ENCODE measurements at places on chromosomes 4 and X.

- DNase-seq: no peak
These were observed 80.1 kb upstream of the MAML3 start for GRCh38 chr4:140233791-140234696.

GRCh38 chrX:1246816-1247215 is 21.8 kb upstream of the CSF2RA start:
- peak; percentile 55 for DNase-seq

DNA sequence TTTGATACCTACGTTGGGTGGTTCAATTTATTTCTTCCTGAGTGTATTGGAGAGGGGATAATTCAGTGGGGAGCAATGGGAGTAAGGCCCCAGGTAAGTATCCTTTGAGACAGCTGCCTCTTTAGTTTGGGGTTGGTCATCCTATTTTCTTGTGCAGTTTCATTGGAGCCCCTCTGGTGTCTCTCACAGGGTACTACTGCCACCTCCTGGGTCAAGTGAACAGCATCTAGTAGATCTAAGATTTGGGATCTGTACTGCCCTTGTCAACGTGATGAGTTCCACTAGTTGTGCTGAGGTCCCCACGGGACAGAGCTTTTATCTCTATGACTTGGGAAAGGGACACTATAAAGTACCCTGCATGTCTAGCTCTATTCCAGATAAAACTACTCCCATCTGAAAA is 80.6 kb downstream of the PBDC1 start:
- peak; percentile 8 for DNase-seq

GRCh38 chr4:142558851-142559250 is 287.2 kb downstream of the INPP4B start:
- peak; percentile 79 for DNase-seq

- no peak for DNase-seq
These were observed 391.4 kb downstream of the RAB28 start for GRCh38 chr4:13092702-13093101.

GRCh38 chr4:88938138-88938537 is 118.8 kb downstream of the FAM13A start:
- peak; percentile 6 for DNase-seq

DNA sequence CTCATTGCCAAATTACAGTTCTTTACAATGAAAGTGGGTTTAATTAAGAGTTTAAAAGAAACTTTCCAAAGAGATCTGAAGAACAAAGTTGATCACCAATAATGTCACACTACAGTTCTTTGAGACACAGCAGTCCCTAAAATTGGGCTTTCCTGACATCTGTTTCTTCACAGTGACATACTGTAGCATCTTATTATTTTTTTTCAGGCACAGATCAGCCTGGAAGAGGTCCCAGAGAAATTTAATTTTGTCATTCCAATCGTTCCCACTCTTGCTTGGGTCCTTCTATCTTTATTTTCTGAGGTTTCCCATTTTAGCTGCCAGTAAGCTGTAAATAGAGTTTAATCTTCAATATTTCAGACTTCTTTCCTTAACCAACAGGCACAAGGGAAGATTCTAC is 143.1 kb upstream of the FRMPD4 start:
- no peak for DNase-seq

DNA sequence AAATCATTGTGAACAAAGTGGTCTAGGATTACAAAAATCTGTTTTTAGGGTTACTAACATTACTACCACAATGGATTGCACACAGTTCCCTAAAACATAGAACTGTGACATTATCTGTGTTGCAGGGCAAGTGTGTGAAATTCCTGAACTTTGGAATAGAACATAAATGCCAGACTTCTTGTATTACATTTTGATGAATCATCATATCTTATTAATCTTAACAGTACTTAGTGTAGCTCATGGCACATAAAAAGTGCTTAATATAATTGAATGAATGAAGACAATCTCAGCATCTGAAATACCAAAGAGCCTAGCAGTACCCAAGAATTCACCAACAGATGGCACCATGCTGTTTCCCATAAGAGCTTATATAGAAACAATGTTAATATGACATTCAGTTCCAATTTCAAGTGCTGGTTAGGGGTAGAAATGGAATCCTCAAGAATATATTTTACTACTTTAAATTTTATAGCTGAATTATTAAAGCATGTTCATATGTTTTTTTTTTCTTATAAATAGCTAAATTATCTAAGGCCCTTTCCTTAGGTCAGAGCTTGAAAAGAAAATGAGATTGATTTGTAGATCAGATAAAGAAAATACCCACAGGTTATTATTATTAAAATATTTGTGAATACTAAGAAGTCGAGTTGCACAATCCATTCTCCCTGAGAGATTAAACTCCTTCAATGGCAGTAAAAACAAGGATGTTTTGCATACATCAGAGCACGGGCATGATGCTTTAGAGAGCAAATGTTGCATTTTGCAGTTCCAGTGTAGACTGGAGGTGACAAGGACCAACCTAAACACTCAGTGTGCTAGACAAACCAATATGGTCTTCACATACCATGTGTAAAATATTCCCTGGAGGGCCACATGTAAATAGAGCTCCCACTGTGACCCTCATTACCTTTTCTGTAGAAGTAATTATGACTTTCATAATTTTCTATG is 25.7 kb upstream of the SHISA3 start:
- peak; percentile 5 for DNase-seq
